ENCODE measurements at places on chromosomes 1 and 21.

GRCh38 chr1:219559899-219560298 is 53.0 kb downstream of the ZC3H11B start:
- DNase-seq = no peak

DNA sequence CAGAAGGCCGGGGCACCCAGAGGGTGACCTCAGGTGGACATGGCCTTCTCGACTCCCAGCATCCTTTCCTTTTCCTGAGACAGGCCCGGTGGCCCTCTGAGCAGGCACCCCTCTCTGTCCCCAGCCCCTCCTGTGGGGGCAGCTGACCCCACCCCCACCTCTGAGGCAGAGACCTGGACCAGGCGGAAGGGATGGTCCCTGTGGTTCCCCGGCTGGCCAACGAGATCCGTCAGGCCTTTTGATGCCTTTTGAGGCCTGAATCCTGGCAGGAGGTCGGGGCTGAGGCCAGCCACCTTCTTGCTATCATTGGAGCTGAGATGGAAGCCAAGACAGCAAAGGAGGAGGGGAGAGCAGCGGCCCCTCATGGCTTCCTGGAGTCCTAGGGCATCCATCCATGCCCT is 50.2 kb upstream of the ACTRT2 start:
- no peak for DNase-seq

DNA sequence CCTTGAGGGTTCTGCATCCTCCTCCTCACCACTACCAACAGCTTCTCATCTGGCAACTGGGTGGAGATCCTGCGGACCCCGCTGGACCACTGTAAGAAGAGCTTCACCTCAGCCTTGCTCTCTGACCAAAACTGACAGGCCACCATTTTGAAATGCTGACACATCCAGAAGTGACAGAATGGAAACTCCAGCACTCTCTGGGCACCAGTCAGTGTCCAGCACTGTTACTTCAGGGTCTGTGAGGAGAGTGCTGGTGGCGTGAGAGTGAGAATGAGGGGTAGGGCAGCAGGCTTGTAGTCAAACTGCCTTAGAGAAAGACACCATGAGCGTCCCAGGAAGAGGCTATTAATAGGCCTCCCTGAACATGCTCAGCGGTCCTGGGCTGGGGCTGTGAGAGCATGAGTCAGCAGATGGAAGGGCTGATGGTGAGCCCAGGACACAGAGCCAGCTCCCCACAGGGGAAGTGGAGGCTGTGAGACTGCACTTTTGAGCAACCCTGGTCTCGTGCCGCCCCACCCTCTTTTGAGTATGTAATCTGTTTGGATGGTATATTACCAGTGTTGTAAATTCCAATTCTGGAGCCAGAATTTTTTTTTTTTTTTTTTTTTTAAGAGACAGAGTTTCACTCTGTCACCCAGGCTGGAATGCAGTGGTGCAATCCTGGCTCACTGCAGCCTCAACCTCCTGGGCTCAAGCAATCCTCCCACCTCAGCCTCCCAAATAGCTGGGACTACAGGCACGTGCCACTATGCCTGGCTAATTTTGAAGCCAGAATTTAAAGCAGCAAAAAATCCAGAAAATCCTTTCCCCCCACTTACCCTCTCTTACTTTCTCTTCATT is 34.4 kb upstream of the SLC30A1 start:
- DNase-seq = peak; percentile 81

GRCh38 chr1:65431111-65431705 is 10.7 kb downstream of the LEPR start:
- peak; percentile 72 for DNase-seq

- DNase-seq = no peak
Measured at GRCh38 chr1:195960580-195960979, 647.7 kb downstream of the KCNT2 start.

GRCh38 chr21:43302062-43302700 is 124.8 kb downstream of the SIK1 start:
- no peak for DNase-seq

- no peak for DNase-seq
Measured at GRCh38 chr1:164617377-164618201, 58.6 kb downstream of the PBX1 start.

- no peak for DNase-seq
Measured at GRCh38 chr1:15325375-15326085, 78.5 kb downstream of the FHAD1 start.

DNA sequence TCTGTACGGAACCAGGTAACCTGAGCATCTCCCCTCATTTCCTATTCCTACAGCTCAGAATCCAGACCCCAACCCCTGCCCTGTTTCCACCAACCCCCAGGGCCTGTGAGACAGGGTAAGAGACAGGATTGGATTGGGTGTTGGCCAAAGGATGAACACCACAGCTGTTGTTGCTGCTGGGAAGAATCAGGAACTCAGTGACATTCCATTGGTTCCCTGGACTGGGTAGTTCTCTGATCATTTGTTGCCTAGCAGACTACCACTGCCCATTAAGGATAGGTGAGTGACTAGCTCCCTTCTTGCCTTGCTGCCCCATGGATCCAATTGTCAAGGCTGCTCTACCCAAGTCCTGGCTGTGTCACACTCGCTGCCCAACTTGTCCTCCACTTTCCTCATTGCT is 10.0 kb downstream of the NCSTN start:
- DNase-seq = no peak

DNA sequence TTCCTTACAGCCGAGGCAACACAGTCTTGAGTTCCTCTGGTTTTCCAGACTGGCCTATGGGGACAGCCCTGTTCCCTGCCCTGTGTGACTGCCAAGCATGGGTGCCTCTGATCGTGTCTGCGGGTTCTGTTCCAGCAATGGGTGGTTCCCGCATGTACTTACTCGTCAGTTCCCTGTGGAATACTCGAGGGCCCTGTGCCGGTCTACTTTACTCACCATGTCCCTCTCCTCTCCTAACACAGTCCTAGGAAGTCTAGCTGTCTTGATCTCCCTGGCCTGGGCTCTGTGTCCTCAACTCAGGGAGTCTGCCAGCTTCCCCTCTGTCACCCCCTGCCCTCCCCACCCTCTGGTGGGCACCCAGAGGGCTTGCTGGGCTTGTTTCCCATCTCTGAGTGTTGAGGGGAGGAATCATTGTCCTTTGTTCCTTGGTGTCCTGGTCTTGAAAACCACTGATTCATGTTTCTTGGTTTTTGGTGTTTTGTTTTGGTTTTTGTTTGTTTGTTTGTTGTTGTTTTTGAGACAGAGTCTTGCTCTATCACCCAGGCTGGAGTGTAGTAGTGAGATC is 36.0 kb downstream of the TRAPPC10 start:
- no peak for DNase-seq

- DNase-seq = no peak
Measured at GRCh38 chr1:183283286-183283685, 97.2 kb downstream of the LAMC2 start.

GRCh38 chr1:44208226-44208625 is 5.0 kb upstream of the DMAP1 start:
- DNase-seq = no peak

DNA sequence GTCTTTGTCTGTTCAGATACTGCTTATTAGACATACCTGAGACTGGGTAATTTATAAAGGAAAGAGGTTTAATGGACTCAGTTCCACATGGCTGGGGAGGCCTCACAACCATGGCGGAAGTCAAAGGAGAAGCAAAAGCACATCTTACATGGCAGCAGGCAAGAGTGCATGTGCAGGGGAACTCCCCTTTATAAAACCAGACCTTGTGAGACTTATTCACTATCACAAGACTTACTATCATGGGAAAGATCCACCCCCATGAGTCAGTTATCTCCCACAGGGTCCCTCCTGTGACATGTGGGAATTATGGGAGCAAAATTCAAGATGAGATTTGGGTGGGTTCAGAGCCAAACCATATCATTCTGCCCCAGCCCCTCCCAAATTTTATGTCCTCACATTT is 7.1 kb upstream of the PSMA5 start:
- no peak for DNase-seq

DNA sequence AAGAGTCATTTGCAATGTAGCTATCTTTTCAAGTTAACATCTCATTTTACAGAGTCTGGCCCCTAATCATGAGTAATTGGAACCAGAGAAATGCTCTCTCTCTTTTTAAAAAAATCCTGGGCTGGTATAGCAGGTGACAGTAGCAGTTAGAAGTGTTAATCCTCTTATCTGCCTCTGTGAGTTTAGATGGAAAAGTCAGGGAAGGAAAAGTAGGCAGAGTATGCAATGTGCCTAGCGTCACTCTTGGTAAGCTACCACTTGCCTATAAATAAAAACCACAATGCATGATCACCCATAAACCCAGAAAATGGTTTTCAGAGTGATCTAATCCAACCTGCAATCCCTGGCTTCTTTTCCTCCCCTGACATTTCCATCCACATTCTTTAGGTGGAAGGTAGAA is 43.2 kb downstream of the UTP25 start:
- DNase-seq = no peak

DNA sequence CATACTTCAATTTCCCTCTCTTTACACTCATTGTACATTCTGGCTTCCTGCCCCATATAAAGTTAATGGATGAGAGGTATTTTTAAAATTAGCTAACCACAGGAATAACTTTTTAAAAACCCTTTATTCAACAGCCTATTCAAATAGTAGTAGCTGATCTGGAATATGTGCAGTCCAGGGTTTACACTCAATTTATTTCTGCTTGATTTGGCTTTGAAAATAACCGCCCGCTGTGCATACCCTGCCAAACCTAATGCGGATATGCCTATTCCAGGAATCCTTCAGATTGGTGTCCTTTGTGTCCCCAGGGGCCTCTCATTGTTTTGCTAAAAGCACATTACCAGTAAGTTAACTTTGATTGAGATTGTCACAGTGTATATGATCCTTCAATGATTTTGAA is 1686.2 kb downstream of the PLA2G4A start:
- DNase-seq = no peak

- no peak for DNase-seq
Measured at GRCh38 chr1:85496941-85497582, 32.1 kb upstream of the DDAH1 start.

- no peak for DNase-seq
Measured at GRCh38 chr1:40645118-40645680, 20.3 kb downstream of the RIMS3 start.

DNA sequence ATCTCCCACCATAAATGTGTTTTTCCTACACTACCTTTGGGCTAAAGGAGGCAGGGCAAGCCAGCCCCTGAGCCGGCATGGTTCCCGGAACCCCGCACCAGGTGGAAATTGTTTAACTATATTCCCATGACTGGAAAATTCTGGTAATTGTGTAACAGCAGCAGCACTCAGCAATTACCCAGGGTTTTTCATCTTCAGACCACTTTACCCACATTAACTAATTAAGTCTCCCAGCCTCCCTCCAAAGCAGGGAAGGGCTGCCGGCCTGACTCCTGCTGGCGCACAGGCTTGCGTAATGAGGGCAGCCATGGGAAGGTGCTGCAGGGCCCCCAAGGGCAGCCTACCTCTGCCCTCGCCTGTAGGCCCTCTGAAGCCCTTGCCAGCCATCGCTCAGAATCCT is 140.7 kb upstream of the VAMP3 start:
- no peak for DNase-seq

GRCh38 chr1:161082996-161083747 is 6.2 kb downstream of the NECTIN4 start:
- no peak for DNase-seq

DNA sequence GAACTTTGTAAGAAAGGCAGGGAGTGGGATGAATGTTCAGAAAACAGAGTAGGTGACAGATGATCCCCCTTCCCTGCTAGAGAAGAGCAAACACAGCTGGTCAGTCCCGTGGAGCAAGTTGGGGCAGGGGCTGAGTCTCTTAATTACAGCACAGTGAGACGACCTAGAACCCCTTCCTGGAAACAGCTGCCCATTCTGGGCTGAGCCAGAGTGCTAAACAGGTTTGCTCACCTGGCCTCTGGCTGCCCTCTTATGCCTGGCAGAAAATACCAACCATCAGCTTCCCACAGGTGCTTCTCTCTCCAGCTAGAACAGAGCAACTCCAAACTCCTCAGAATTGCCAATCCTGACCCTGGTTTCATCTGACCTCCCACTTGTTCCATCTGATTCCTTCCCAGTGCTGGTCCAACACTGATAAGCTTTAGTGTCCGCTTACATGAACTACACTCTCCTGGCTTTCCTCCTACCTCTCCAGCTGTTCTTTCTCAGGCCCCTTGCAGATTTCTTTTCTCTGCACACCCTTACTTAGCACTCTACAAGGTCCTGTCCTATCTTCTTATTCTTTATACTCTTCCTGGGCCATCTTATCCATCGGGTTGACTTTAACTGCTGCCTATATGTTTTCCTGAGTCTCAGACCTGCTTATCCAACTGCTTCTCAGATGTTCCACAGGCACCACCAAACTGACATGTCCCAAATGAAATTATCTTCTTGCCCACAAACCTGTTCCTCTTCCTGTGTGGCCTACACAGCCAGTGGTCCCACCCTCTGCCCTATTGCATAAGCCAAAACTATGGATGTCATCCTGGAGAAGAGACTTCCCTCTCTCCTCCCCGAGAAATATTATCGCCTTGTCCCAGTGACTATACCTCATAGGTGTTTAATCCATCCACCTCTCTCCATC is 22.6 kb upstream of the COL9A2 start:
- DNase-seq = peak; percentile 8

DNA sequence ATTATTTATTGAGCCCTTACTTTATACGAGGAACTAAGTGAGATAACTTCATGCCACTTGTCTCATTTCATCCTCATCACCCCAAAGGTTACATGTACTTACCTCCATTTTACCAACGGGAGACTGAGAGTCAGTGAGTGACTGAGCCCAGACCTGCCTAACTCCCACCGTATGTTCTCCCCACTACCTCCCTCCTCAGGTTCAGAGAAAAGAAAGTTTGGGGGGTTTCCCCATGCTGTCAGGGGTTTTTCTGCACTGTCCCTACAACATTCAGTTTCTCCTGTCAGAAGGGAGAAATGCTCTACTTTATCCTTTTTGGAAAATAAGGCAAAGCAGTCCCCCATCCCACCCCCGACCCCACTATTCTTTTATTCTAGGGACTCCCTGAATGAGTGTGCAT is 32.9 kb downstream of the FAM78B start:
- no peak for DNase-seq

GRCh38 chr21:29496337-29496736 is 197.6 kb downstream of the BACH1 start:
- DNase-seq = no peak

- DNase-seq = no peak
Measured at GRCh38 chr1:242225767-242226573, 227.1 kb upstream of the MAP1LC3C start.

Measured in Kasumi-1 (cell line).